Activated CD4-positive, alpha-beta T cell treated with anti-CD3 and anti-CD28 coated beads, Interleukin-2, amount 50 U/mL, for 24 hours (primary cell): ENCODE measurements at places on chromosomes 1 and 21.

- DNase-seq: no peak
These were observed 81.6 kb upstream of the AK4 start for GRCh38 chr1:65066419-65066765.

DNA sequence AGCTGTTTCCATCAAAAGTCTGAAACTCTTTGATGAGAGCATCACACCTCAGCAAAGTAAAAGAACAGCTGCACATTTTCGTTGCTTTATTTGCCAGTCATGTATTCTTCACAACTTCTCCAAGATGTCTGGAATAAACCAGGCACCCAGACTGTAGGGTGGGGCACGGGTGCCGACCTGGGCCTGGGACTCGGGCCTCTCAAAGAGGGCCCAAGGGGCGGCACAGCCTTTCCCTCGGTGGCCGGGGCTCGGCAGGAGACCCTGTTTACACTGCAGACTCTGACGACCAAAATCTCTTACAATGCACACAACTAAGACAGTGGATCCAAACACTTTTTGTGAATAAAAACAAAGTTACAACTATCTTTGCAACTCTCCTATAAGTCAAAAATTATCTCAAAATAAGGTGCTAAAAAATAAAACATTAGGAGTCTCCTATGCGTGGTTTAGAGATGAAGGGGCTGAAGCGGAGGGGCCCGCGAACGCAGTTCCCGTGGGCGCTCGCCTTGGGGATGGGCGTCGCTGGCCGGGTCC, 696 bp downstream of the LSS start:
- no peak for DNase-seq

DNA sequence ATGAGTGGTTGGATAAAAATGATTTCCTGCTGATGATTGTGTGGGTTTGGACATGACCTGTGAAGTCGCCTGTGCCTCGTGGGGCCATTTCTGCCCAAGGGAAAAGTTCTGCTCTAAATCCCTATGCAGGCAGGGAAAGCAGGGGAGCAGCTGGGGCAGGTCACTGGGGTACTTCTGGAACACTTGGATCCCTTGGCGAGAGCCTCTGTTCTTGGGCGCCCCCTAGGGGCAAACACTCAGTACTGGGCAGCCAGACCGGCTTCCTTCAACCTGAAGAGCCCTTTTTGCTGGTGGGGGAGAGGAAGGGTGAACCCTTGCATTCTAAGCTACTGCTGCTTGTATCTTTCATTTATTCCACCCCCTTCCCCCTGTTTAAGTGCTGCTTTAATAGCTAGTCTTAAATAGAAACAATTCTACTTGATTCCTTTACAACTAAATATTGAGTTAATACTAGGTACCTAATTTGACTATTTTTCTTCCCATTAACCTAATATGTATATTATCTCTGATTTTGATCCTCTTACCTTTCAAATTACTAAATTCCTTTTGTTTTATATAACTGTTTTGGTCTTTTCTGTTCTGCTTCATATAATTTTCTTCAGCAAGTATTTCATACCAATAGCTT, 5.1 kb upstream of the CLEC20A start:
- peak; percentile 13 for DNase-seq

- no peak for DNase-seq
These were observed 8.7 kb downstream of the ACAP3 start for GRCh38 chr1:1298861-1299685.

GRCh38 chr1:201507360-201507675, 395 bp upstream of the CSRP1 start:
- DNase-seq: no peak
